ENCODE measurements at places on chromosomes 5 and 9. TPM values are rescaled to one million over a fixed set of nuclear protein-coding genes. Genes with fewer than 3 reads are reported as not detected.

- peaks cover 18% of the 10 kb centered on the region for H3K4me1 ChIP-seq
- DNase-seq: no peak
- no peak overlapping the region for H3K4me3 ChIP-seq
- H3K36me3 ChIP-seq: peaks cover 14% of the 10 kb centered on the region
- H3K27me3 ChIP-seq: no peaks in the 10 kb centered on the region
Observed at GRCh38 chr9:89377411-89377810, 59.1 kb downstream of the SECISBP2 start.

DNA sequence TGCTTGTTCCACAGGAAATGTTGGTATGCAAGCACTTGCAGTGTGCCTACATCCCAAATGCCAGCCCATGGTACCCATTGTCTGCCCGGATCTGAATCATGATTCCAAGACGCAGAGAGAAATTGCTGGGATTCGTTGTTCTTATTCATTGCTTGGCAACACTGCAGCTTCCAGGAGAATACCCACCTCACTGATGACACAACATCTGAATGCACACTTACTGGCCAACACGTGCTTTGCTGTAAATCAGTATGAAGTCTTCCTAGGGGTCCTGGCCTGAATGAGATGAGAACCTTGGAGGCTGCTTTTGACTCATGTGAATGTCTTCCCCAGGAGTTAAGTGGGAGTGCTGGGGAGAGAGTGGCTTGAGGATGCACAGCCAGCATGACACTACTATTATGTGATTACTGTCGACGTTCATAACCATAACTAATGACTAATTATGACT is 11.6 kb downstream of the SRD5A1 start:
- no peak overlapping the region for H3K4me3 ChIP-seq
- no peaks in the 10 kb centered on the region for H3K27me3 ChIP-seq
- no peak overlapping the region for H3K27ac ChIP-seq
- DNase-seq: peak; percentile 49

GRCh38 chr5:72556351-72557166 is 49.3 kb upstream of the ZNF366 start:
- peak overlapping the region; percentile 29 for H3K4me3 ChIP-seq
- H3K27me3 ChIP-seq: no peaks in the 10 kb centered on the region

GRCh38 chr5:14488709-14489108 is 92.9 kb upstream of the OTULINL start:
- no peak for DNase-seq
- H3K4me3 ChIP-seq: no peak overlapping the region
- peaks cover 18% of the 10 kb centered on the region for H3K4me1 ChIP-seq
- no peak overlapping the region for H3K27ac ChIP-seq
- H3K36me3 ChIP-seq: peaks cover 81% of the 10 kb centered on the region

DNA sequence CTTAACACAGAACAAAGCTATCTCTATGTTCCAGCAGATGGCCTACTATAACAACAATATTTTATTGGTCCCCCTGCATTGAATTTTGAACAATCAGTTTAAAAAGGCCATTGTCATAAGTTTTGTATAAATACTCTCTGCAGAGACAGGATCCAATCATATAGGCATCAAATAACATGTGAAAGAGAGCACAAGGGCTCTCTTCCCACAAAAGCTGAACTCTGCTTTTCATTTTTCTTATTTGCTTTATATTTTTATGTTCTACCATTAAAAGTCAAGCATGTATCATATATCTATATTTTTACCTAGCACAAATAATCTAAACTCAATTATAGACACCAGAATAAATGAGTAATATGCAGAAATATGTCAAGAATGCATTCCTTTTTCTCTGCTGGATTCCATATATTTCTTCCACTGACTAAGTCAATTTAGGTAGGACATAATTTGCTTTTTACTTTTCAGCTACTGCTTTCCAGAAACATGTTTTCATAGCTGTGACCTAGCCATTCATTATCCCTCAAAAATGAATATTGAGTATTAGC is 143.6 kb downstream of the CDH9 start:
- H3K27ac ChIP-seq: no peak overlapping the region
- H3K4me1 ChIP-seq: no peaks in the 10 kb centered on the region
- no peak overlapping the region for H3K4me3 ChIP-seq
- H3K36me3 ChIP-seq: no peaks in the 10 kb centered on the region

DNA sequence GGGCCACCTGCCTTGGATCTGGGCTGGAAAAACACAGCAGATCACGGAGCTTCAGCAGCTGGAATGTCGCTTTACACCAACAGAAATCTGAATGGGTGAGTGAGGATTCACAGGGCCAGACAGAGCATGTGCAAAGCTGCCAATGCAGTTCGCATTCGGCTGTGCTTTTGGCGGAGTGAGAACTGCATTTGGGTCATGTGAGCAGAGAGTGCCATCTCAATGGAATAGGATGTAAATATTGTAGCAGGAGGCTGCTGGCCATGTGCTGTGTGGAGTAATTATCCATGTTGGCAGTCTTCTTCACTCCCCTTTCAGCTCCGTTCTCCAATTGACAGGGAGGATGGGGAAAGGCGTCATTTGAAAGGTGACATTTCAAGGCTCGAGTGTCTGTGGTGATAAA is at the start of gene ANKRD55:
ANKRD55 (minus strand) TSS at position 101 of the 400 bp plus-strand sequence. CDS start 417 bp downstream, outside the sequence.
- no peaks in the 10 kb centered on the region for H3K36me3 ChIP-seq
- no peak for DNase-seq
- H3K4me3 ChIP-seq: no peak within 1 kb of the TSS
- H3K27me3 ChIP-seq: peaks cover 6% of the 10 kb centered on the region
- no peak within 1 kb of the TSS for H3K27ac ChIP-seq

DNA sequence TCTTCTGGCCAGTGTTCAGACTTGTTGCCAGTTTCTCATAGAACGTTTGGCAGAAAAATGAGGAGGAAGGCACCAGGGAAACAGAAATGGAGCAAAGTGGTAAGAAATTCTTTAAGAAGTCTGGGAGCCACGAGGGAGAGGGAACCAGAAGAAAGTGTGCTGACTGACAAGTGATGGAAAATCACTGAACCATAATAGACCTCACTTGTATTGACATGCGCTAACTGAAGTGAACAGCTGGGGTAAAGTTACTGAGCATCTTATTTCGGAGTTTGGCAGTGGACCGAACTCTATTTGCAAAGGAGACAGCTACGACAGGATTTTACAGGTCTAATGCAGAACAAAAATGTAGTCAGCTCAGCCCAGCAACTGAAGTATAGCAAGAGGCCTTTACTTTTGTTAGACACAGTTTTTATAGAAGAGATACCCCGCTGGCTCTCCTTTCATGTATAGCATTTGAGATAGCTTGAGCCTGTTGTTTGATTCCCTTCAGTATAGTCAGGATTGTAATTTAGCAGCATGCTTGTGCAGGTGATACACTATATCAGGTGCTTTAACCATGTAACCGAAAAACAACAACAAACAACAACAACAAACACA is 53.6 kb downstream of the HMHB1 start:
- peaks cover 1% of the 10 kb centered on the region for H3K27me3 ChIP-seq
- no peak overlapping the region for H3K4me3 ChIP-seq
- DNase-seq: no peak
- H3K4me1 ChIP-seq: no peaks in the 10 kb centered on the region

HAPLN1 gene
- 0.56 TPM for total RNA-seq

PCA3 gene
- total RNA-seq: not detected

SLCO4C1 gene
- total RNA-seq: not detected

GLRA1 gene
- not detected for total RNA-seq
